ENCODE measurements at places on chromosomes 5 and 9.
A peak's percentile ranks its signal among the peaks of the same experiment; 100 is the strongest.

- no peak for DNase-seq
These were observed 2.9 kb downstream of the BARX1 start for GRCh38 chr9:93952119-93952783.

- peak; percentile 76 for DNase-seq
These were observed 27.5 kb downstream of the FSD1L start for GRCh38 chr9:105475302-105475701.

DNA sequence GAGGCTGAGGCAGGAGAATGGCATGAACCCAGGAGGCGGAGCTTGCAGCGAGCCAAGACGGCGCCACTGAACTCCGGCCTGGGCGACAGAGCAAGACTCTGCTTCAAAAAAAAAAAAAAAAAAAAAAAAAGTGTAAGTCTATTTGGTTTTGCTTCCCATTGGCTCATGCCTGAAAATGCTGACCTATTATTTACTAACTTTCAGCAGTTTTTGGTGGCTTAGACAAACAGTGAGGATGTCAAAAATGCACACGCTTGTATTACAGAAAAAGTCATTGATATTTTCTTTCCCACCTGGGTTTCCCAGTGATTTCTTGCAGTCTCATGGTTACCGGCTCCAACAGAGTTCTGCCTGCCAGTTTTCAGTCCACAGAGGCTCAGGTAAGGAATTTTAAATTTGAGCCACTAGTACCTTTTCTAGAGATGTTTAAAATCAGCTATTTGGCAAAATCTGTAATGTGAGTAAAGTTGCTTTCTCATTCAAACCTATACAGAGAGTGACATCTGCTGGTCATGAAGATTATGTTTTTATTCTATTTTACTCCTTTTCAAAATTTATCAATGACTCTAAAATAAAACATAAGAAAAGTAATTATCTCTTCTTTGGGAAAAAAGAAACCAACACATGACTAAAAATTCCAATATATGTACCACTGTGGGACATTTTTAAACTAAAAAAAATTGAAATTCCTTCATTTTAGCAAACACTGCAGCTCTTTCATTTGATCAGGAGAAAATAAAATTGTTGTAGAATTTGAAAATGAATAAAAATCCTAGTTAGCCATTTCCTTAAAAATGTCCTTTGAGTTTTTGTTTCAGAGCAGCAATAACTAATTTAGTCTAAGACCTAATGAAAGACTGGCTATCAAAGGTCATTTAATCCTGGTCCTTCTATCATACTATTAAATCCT, 8.8 kb downstream of the FAM200C start:
- no peak for DNase-seq

- no peak for DNase-seq
These were observed 17.3 kb upstream of the LTC4S start for GRCh38 chr5:179776411-179776938.

- DNase-seq = no peak
These were observed 13.8 kb upstream of the LHFPL2 start for GRCh38 chr5:78662323-78662722.

DNA sequence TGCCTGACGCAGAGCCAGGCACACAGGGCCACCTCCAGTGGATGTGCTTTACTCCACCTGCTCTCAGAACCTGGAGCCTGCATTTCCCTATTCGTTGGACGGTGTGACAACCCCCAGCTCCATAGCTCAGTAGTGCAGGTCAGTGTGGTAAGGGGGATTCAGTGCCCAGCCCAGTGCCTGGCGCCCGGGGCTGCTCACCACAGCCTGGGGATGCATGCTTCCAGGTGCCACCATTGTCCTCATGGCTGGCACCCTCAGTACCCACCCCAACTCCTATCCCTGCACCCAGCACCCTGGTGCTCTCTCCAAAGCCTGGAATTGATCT, 32.8 kb upstream of the ADAMTS2 start:
- DNase-seq = no peak

DNA sequence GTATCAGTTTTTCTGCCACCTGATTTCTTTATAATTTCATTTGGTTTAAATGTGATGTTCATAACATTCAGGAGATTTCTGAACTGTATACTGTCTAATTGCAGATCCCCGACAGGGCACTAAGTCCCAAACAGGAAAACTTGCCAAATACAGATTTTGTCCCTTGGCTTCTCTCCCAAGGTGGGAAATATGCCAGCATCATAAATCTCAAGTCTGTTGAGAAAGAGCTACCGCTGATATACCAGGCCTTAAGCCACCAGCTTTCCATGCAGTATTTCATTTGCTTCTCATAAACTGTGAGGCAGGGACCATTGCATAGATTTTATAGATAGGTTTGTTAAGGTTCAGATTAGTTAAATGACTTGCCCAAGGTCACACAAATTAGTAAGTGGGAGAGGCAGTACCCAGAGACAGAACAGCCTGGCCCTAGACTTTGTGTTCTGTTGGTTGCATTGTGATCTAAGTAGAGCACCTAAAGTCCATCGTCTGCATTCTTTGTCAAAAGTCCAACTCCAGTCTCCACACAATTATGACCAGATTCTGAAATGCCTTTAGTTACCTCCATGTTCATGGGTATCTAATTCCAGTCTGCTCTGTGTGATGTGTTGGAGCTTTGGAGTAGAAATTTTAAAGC, 16.2 kb downstream of the GPR21 start:
- no peak for DNase-seq

All from foreskin melanocyte (primary cell).